Natural killer cell treated with Interleukin-12 subunit alpha and Interleukin-12 subunit beta and Interleukin-15 and Interleukin-18, amount 100 ng/mL, for 72 hours (primary cell): ENCODE measurements at places on chromosomes 12 and 14. TPM values are rescaled to one million over a fixed set of nuclear protein-coding genes. Genes with fewer than 3 reads are reported as not detected.
A peak's percentile ranks its signal among the peaks of the same experiment; 100 is the strongest.

ARF3 gene
- total RNA-seq = 156 TPM

KLHL33 gene
- total RNA-seq = 0.43 TPM

BICDL1 gene
- 4.3 TPM for total RNA-seq

RTL1 gene
- total RNA-seq = not detected

PTPRQ gene
- not detected for total RNA-seq

GRCh38 chr12:106152334-106152733 is 13.6 kb upstream of the NUAK1 start:
- no peak overlapping the region for H3K27ac ChIP-seq
- H3K4me3 ChIP-seq = no peak overlapping the region
- H3K27me3 ChIP-seq = peaks cover 14% of the 10 kb centered on the region
- DNase-seq = no peak

DNA sequence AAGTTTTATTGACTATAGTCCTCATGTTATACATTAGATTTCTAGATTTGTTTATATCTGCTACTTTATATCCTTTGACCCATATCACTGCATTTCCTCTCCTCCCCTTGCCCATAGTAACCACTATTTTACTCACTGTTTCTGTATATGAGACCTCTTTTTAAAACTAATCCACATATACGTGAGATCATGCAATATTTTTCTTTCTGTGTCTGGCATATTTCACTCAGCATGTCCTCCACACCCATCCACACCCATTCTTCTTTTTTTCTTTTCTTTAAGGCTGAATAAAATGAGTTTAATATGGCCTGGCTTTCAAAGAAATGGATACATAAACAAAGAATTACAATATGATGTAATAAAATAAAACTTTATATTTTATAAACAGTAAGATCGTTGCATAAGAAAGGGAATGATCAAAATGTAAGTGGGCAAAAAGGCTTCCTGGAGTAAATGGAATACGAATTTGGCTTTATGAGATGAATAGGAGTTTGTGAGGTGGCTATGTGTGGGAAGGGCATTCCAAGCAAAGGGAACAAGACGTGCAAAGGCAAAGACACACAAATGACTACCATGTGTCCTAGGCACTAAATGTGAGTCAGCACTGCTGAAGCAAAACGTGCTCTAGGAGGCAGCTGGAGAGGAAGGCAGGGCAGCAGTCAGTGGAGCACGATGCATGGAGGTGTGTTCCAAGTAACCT is 53.2 kb upstream of the HIF1A start:
- no peaks in the 10 kb centered on the region for H3K27me3 ChIP-seq
- H3K4me3 ChIP-seq = no peak overlapping the region
- no peak for DNase-seq
- H3K4me1 ChIP-seq = peaks cover 17% of the 10 kb centered on the region
- H3K27ac ChIP-seq = no peak overlapping the region
- no peaks in the 10 kb centered on the region for H3K36me3 ChIP-seq

GRCh38 chr12:96454396-96454795 is 35.0 kb upstream of the CFAP54 start:
- H3K4me1 ChIP-seq = peaks cover 3% of the 10 kb centered on the region
- DNase-seq = no peak
- no peak overlapping the region for H3K27ac ChIP-seq
- no peaks in the 10 kb centered on the region for H3K27me3 ChIP-seq

DNA sequence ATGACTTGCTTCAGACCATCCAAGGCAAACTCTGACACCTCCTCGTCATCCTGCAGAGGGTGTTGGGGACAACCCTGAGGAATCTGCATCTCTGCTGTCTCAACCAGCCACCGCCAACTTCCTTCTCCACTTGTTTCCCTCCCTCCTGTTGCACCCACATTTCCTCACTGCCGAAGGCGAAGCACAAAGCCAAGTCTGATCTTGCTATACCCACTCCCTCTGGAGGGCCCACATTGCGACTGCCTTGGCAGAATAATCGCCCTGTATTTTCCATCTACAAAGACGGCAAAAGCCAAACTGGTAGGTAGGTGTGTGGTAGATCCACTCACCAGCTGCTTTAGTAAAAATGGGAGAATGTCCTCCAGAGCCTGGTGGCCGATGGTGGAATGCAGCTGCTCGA is 21.8 kb upstream of the RAB35 start:
- DNase-seq = no peak
- peaks cover 14% of the 10 kb centered on the region for H3K36me3 ChIP-seq
- H3K27ac ChIP-seq = no peak overlapping the region
- H3K4me1 ChIP-seq = no peaks in the 10 kb centered on the region
- H3K27me3 ChIP-seq = no peaks in the 10 kb centered on the region

GRCh38 chr14:50937325-50937724 is 7.0 kb downstream of the PYGL start:
- DNase-seq = no peak
- no peaks in the 10 kb centered on the region for H3K4me1 ChIP-seq
- H3K27ac ChIP-seq = no peak overlapping the region
- H3K27me3 ChIP-seq = peaks cover 20% of the 10 kb centered on the region
- H3K4me3 ChIP-seq = no peak overlapping the region

- H3K4me3 ChIP-seq = no peak overlapping the region
- DNase-seq = no peak
- H3K27ac ChIP-seq = no peak overlapping the region
- peaks cover 24% of the 10 kb centered on the region for H3K4me1 ChIP-seq
Observed at GRCh38 chr12:93689076-93689834, 12.1 kb downstream of the CRADD start.

DNA sequence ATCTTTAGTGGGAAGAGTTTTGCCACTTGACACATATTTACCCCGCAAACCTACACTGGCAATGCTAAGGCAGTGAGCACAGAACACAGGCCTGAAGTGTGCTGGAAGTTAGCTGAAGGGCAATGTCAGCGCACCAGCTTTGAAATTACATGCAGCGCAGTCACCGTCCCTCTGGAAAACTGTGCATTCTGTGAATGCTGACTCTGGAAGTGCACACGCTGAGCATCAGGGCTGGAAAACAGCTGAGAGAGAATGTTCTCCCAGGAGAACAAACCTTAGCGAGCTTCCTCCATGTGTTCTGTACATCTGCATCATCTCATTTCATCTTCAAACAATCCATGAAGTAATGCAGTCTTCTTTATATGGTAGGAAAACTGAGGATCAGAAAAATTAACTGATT is 448.2 kb downstream of the NRXN3 start:
- no peaks in the 10 kb centered on the region for H3K36me3 ChIP-seq
- DNase-seq = no peak
- no peaks in the 10 kb centered on the region for H3K27me3 ChIP-seq
- no peak overlapping the region for H3K27ac ChIP-seq

- DNase-seq = no peak
- H3K4me3 ChIP-seq = no peak overlapping the region
- H3K36me3 ChIP-seq = no peaks in the 10 kb centered on the region
Observed at GRCh38 chr12:49536526-49537071, 2.2 kb upstream of the KCNH3 start.

DNA sequence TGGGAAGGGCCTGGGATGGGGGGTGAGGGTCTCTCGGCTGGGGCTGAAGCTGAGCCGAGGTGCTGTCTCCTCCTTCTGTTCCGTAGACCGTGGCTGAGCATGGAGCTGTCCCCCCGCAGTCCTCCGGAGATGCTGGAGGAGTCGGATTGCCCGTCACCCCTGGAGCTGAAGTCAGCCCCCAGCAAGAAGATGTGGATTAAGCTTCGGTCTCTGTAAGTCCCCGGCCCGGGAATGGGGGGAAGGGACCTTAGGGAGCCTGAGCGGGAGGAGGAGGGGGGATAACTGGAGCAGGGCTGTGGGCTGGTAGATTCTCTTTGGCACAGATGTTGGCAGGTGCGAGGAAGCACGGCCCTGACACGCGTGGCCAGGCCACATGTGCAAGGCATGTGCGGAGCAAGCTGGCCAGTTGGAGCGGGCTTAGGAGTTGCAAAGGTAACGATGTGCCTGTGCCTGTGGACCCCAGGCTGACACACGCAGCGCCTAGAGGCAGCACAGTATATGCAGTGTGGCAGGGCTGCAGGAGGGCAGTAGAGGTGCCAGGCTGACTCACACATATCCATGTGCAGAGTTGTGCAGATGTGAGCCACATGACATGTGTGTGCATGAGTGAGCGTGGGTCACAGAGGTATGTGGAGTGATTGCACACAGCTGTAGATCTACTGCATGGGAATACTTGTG is 512 bp downstream of the PDE1B start:
- no peaks in the 10 kb centered on the region for H3K4me1 ChIP-seq
- peak overlapping the region; percentile 71 for H3K4me3 ChIP-seq
- no peaks in the 10 kb centered on the region for H3K36me3 ChIP-seq
- H3K27me3 ChIP-seq = no peaks in the 10 kb centered on the region
- no peak overlapping the region for H3K27ac ChIP-seq
- DNase-seq = no peak

GRCh38 chr12:28104903-28105864 is 85.1 kb upstream of the CCDC91 start:
- no peak overlapping the region for H3K4me3 ChIP-seq
- no peak overlapping the region for H3K27ac ChIP-seq
- H3K4me1 ChIP-seq = peaks cover 3% of the 10 kb centered on the region
- no peaks in the 10 kb centered on the region for H3K36me3 ChIP-seq
- no peak for DNase-seq

DNA sequence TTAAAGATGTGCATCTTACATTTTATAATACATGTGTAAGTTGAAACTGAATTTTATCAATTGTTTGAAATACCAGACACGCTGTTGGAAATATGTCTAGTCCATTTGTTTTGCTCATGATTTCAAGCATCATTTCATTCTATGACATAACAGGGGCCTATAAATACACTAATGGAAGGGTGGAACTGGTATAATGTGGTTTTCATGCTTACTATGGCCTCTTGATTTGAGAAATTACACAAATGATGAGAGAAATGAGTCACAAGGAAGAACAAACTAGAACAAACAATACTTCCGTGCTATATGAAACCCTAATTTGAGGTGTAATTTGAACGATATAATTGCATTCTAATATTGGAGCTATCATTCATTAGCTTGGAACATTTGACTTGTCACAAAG is 663.4 kb downstream of the SLC16A7 start:
- H3K4me1 ChIP-seq = no peaks in the 10 kb centered on the region
- H3K36me3 ChIP-seq = no peaks in the 10 kb centered on the region
- H3K4me3 ChIP-seq = no peak overlapping the region
- no peak overlapping the region for H3K27ac ChIP-seq

DNA sequence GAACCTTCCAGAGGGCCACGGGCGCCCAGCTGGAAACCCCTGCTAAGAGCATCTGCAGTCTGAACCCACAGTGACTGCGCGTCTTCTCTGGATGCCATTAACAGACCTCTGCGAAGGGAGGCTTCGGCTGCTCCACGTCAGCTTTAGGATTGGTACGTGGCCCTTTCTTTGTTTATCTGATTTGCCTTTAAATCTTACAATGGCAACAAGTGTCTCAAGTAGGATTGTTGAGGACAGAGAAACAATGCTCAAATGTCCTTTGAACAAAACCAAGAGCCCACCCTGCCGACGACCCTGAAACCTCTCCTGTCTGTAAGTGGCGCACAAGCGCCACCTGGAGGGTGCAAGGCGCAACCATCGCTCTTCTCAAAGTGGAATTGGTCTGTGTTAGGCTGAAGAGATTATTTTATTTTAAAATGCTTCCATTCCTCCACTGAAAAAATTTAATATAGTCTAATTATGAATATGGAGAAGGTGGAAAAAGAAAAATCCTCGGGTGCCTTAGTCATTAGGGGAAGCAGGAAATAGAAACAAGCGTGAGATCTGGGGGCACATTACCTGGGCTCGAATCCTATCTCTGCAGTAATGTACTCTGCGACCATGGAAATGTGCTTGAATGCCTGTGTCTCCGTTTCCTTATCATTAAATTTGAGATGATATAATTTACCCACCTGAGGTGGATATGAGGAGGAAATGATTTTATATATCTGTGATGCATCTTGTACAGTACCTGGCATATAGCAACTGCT is 82.6 kb upstream of the PTPRB start:
- DNase-seq = no peak
- peak overlapping the region; percentile 65 for H3K27ac ChIP-seq
- H3K4me1 ChIP-seq = peaks cover 10% of the 10 kb centered on the region
- H3K36me3 ChIP-seq = no peaks in the 10 kb centered on the region

DNA sequence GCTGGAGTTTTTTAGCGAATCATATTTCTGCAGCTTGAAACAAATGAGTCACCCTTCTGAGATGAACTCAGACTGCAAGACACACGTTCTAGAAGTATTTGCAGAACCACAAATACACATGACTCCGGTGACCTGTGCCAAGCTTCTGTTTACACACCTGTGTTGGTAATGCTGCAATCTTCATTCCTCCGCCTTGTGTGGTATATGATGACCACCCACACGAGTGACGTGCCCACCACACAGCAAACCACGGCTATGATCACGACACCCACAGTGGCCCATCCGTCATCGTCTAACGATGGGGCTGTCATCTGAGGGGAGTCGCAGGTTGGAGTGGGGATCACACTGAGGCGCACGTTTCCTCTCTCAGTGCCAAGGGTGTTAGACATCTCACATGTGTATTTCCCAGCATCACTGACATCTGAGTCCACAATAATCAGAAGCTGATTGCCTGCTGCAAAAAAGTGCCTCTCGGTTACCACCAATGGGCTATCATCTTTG is 43.0 kb downstream of the LRIG3 start:
- H3K4me3 ChIP-seq = no peak overlapping the region
- DNase-seq = no peak
- H3K27ac ChIP-seq = no peak overlapping the region
- H3K27me3 ChIP-seq = no peaks in the 10 kb centered on the region

GRCh38 chr12:108335349-108336119 is 3.6 kb downstream of the CMKLR1 start:
- no peaks in the 10 kb centered on the region for H3K36me3 ChIP-seq
- H3K27me3 ChIP-seq = no peaks in the 10 kb centered on the region
- H3K4me1 ChIP-seq = peaks cover 87% of the 10 kb centered on the region
- peak; percentile 40 for DNase-seq
- H3K27ac ChIP-seq = peak overlapping the region; percentile 79

DNA sequence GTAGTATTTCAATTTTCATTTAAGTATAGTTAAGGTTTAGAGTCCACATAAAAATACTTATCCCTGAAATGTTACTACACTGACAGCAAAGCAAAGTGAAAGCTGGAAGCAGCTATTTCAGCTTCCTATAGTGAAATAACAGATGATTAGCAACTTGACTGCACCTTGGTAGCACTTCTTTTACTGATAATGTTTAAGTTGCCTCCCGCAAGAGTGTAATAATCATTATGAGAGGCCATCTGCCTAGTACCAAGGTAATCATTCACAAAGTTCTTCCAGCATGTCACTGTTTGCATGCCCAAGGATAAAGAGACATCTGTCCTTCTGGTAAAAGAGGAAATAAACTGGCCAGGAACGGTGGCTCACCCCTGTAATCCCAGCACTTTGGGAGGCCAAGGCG is 69.8 kb downstream of the LIN7A start:
- H3K4me1 ChIP-seq = no peaks in the 10 kb centered on the region
- H3K4me3 ChIP-seq = no peak overlapping the region
- no peak for DNase-seq
- no peaks in the 10 kb centered on the region for H3K36me3 ChIP-seq
- H3K27ac ChIP-seq = no peak overlapping the region

GRCh38 chr12:20508962-20509361 is 140.6 kb downstream of the PDE3A start:
- H3K27ac ChIP-seq = no peak overlapping the region
- H3K4me1 ChIP-seq = peaks cover 4% of the 10 kb centered on the region
- H3K27me3 ChIP-seq = no peaks in the 10 kb centered on the region
- no peak for DNase-seq
- H3K4me3 ChIP-seq = no peak overlapping the region

GRCh38 chr12:88645816-88646215 is 65.5 kb upstream of the KITLG start:
- no peak overlapping the region for H3K27ac ChIP-seq
- DNase-seq = no peak
- no peaks in the 10 kb centered on the region for H3K36me3 ChIP-seq
- H3K27me3 ChIP-seq = no peaks in the 10 kb centered on the region
- no peaks in the 10 kb centered on the region for H3K4me1 ChIP-seq

- no peak overlapping the region for H3K27ac ChIP-seq
- H3K4me1 ChIP-seq = peaks cover 37% of the 10 kb centered on the region
- H3K4me3 ChIP-seq = no peak overlapping the region
- no peak for DNase-seq
- no peaks in the 10 kb centered on the region for H3K36me3 ChIP-seq
Observed at GRCh38 chr12:122866950-122867607, 28.8 kb downstream of the VPS37B start.
